ENCODE measurements at places on chromosomes 3 and 15.

GRCh38 chr15:99613481-99613880 is 47.7 kb downstream of the MEF2A start:
- DNase-seq: no peak

- no peak for DNase-seq
These were observed 79.1 kb downstream of the TOP2B start for GRCh38 chr3:25585361-25586166.

- DNase-seq: no peak
These were observed 1083.7 kb upstream of the CFAP20DC start for GRCh38 chr3:60133269-60134162.

DNA sequence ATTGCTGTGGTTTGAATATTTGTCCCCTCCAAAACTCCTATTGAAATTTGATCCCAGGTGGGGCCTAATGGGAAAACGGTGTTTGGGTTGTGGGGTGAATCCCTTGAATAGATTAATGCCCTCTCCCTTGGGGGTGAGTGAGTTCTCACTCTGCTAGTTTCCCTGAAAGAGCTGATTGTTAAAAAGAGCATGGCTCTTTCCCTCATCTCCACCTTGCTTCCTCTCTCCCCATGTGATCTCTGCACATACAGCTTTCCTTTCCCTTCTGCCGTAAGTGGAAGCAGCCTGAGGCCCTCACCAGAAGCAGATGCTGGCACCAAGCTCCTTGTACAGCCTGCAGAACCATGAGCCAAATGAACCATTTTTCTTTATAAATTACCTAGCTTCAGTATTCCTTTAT is 394.9 kb upstream of the WNT5A start:
- DNase-seq: no peak

DNA sequence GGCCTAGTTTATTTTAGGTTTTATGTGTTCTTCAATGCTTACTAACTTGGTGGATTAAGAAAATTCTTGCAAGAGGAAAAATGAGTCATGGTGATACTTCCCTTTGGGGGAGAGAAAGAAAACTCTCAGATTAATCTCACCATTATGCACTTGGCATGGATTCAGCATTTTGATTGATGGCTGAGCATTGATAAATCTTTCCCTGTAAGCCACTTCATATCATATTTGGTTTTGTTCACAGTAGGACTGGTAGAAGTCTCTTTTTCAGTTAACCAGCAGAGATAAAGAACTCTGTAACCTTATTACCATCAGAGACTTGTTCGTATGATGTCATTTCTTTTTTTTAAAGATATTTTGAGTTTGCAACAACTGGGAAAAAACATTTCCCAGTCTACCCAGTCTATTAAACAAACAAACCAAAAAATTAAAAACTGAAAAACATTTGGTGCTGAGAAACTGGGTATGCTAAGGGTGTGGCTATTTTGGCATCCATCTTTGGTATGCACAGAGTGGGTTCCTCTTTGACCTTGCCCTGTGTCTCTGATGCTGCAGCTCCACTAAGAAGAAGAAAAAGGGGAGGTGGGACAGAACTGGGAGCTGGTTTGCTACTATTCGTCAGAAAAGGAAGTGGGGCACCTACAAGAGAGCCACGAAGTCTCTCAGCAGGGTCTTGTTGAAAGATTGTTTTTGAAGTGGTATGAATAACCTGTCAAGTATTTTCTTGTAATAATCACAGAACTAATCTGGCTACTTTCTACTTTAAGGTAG is 17.2 kb downstream of the TMOD3 start:
- DNase-seq: no peak

DNA sequence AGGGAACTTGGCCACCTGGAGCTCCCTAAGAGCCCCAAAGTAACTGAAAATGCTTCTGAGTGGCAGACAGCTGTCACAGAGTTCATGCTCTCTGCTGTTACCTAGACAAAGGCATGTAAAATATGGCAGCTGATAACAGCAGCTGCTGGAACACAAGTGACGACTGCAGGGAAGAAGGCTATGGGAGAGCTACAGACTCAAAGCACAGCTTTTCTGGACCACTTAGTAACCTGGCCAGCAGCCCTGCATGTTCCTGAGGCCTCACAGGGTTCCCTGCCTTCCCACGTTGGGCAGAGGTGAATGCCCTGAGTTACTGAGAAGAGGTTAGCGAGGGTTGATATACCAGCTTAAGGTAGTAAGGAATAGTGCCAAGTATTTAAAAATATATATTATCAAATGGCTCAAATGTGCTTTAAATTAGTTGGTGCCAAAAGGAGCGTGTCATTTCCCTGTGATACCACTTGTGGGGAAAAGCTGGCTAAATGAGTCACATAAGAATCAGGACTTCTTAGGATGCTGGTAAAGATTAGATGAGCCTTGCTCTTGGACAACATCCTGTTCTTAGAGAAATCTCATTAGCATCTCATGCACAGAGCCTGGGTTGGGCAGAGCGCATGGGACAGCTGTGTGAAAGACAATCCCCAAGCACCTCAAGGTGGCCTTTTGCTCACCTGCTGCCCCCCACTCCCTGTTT is 76.4 kb upstream of the SCN5A start:
- no peak for DNase-seq

DNA sequence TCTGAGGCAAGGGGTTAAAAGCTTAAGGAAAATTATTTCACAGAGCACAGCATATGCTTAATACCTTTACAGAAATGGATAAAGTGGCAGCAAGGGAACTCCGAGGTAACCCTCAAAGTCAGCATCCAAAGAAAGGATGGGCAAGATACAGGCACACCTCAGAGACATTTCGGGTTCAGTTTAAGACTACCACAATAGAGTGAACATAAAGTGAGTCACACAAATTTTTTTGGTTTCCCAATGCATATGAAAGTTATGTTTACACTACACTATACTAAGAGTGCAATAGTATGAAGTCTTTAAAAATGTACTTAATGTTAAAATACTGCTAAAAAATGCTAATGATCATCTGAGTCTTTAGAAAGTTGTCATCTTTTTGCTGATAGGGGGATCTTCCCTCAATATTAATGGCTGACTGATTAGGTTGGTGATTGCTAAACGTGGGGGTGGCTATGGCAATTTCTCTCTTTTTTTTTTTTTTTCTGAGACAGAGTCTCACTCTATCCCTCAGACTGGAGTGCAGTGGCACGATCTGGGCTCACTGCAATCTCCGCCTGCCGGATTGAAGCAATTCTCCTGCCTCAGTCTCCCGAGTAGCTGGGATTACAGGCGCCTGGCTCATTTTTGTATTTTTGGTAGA is 10.0 kb downstream of the UBR1 start:
- no peak for DNase-seq

GRCh38 chr3:115292131-115292530 is 145.0 kb upstream of the ZBTB20 start:
- DNase-seq: no peak

DNA sequence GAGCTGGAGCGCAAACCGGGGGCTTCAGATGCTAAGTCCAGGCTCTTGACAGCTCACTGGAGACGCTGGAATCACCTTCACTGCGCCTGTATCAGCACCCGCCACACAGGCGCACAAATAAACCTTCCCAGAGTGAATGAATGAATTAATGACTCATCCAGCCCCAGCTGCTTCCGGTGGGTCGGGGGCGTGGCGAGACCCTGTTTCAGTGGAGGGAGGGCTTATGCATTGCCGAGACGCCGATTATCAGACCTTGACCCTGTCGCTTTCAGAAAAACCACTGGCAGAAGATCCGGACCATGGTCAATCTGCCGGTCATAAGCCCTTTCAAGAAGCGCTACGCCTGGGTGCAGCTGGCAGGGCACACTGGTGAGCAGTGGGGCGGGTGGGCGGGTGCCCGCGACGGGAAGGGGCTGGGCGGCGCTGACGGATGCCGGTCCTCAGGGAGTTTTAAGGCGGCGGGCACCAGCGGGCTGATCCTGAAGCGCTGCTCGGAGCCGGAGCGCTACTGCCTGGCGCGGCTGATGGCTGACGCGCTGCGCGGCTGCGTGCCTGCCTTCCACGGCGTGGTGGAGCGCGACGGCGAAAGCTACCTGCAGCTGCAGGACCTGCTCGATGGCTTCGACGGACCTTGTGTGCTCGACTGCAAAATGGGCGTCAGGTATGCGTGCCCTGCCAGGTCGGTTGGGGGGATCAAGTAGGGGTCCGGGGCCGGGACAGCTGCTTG is 7.7 kb downstream of the ITPKA start:
- no peak for DNase-seq

DNA sequence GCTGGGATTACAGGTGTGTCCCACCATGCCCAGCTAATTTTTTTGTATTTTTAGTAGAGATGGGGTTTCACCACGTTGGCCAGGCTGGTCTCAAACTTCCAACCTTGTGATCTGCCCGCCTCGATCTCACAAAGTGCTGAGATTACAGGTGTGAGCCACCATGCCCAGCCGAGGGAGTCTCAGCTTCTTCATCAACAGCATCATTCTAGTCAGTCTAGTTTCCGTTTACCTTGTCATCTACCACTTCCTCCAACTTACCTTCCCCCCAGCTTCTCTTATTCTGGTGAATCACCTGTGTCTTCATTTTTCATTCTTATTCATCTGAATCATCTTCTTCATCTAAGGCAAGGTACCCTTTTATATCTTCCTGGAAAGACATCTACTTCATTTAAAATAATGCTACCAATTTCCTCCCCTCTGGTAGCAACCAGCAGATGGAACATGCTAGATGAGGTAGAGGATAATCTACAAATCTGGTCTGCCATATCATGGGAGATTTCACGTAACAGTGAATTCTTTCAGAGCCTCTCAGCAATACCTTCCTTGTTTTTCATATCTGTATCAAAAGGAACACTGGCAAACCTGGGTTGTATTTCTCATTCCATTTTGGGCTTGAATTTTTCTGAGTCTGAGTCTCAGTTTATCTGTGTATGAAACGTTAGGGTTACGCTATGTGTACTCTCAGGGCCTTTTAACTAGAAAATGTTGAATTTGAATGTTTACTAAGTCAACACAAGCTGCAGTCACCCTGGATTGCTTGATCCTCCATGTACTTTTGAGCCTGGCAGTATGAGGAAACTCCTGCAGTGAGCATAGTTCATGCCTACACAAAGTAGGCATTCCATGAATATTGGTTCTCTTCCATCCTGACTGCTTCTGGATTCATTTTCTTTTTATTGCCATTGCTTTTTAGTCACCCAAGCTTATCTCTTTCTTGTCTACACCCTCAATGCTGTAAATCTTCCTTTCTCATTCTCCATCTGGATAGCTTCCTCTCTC is 16.8 kb downstream of the LPP start:
- no peak for DNase-seq

DNA sequence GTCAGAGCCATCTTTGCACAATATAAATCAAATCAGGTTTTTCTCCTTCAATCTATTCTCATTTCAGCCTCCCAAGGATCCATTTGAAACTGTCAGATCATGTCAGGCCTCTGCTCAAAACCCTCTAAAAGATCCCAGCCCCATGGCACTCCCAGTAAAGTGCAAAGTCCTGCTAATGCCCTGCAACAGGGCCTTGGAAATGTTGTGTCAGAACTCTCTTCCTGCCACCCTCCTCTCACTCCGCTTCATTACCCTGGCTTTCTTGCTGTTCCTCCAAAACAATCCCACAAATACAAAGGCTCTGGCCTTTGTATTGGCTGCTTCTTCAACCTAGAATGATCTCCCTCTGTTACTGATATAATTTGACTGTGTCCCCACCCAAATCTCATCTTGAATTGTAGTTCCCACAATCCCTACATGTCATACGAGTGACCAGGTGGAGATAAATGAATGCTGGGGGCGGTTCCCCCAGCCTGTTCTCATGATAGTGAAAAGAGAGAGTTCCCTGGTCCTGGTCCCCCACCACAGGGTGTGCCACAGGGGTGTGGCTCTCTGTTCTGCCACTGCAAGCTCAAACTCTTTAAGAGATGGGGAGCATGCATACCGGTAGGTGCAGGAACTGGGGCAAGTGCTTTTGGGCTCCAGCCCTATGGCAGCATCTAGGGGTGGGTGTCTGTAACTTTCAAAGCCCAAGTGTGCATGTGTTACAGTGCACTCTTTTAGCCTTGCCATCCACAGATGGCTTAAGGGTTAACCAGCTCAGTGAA is 22.9 kb upstream of the TRA2B start:
- no peak for DNase-seq

DNA sequence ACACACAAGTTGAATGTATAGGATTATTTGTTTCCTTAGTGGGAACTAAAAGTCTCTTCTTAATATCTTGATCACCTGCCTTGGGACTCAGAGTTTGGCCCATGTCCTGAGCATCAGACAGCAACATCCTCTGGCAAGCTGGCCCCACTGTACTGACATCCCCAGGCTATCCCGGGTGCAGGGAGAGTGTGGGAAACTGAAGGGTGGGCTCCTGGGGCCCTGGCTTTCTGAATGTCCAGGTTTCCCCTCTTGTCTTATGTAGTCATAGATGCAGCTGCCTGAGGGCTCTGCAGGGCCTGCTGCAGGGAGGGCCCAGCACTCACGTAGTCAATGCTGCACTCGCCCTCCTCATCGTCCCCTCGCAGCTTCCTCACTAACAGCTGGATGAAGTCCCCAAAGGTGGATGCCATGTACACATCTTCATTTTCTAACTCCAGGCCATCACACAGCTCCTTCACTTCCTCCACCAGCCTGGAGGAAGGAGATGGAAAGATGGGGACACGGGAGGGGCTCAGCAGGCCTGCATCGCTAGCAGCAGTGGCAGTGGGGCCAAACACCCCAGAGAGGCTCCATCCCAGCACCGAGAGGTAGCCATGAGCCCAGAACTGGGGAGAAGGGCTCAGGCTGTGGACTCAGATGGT is 42.8 kb downstream of the ALDH1L1 start:
- no peak for DNase-seq

DNA sequence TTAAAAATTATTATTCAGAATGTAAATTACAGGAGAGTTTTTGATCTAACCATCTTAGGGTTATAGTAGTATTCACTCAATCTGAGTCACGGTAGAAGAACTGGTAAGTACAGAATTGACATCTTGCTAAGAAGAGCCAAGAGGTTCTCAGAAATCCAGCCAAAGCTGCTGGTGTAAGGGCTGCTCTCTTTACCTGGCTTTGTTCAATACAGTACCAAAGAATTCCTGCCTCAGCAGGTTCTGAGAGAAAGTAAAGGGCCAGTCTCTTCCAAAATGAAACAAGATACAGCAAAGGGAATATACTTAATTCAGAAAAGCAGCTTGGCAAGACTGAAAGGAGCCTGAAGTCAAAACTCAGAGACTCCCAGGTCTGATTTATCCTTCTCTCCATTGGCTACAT is 193.1 kb downstream of the TNIK start:
- DNase-seq: no peak

DNA sequence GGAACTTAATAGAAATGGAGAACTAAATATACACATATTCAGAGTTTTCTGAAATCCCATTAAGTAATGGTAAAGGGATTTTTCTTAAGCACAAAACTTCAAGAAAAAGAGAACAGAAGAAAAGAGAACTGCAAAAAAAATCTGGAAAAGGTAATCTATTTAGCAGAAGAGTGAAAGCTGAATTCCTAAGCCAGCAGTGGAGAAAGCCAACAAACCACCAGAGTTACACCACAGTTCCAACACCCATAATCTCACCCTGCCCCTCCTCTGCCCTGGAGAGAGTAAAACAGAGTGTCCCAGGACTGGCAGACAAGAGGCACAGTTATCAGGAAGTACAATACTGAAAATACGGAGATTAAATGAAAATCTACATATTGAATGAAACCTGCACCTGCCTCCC is 29.4 kb downstream of the TP53BP1 start:
- DNase-seq: no peak

- DNase-seq: no peak
These were observed 28.5 kb downstream of the SELENOT start for GRCh38 chr3:150631515-150632221.
